ENCODE measurements at places on chromosomes 2 and 18. TPM values are rescaled to one million over a fixed set of nuclear protein-coding genes. Genes with fewer than 3 reads are reported as not detected.

Gene GAREM2
- total RNA-seq, result 2.0 TPM

Gene ANKRD62
- total RNA-seq, result not detected

Gene DQX1
- 0.66 TPM for total RNA-seq

Gene MAP3K19
- total RNA-seq, result not detected

Gene TUBA4B
- total RNA-seq, result not detected

Gene CCDC150
- 2.0 TPM for total RNA-seq

Gene AMER3
- total RNA-seq, result not detected

Gene ERBB4
- 18.4 TPM for total RNA-seq

Gene SLC25A12
- total RNA-seq, result 39.2 TPM

Gene MC4R
- not detected for total RNA-seq

Gene NPAS2
- 42.3 TPM for total RNA-seq
